Type B pancreatic cell (in vitro differentiated cells): ENCODE measurements at places on chromosomes 16 and 17. TPM values are rescaled to one million over a fixed set of nuclear protein-coding genes. Genes with fewer than 3 reads are reported as not detected.

OR3A1 gene
- total RNA-seq: not detected in 2 replicates

KRTAP1-1 gene
- total RNA-seq: not detected in 2 replicates

CD300H gene
- not detected in 2 replicates for total RNA-seq

CNTNAP1 gene
- 1.00 and 17.8 TPM in 2 replicates for total RNA-seq

SMARCD2 gene
- total RNA-seq: 64.8 and 67.3 TPM in 2 replicates
